ENCODE measurements at places on chromosomes 13 and 19.
A peak's percentile ranks its signal among the peaks of the same experiment; 100 is the strongest.

GRCh38 chr19:46404753-46405468 lies 8.5 kb downstream of the CCDC8 start:
- no peak for DNase-seq

- no peak for DNase-seq
Observed at GRCh38 chr19:56367829-56368711, 25.3 kb downstream of the ZNF582 start.

GRCh38 chr19:43430976-43431375 lies 16.3 kb downstream of the TEX101 start:
- DNase-seq = no peak

- DNase-seq = peak; percentile 89
Observed at GRCh38 chr19:3036119-3036976, 7.3 kb upstream of the TLE2 start.

- DNase-seq = no peak
Observed at GRCh38 chr19:1140272-1141027, 33.6 kb downstream of the SBNO2 start.

- DNase-seq = no peak
Observed at GRCh38 chr13:41563984-41564365, 106.6 kb downstream of the RGCC start.

DNA sequence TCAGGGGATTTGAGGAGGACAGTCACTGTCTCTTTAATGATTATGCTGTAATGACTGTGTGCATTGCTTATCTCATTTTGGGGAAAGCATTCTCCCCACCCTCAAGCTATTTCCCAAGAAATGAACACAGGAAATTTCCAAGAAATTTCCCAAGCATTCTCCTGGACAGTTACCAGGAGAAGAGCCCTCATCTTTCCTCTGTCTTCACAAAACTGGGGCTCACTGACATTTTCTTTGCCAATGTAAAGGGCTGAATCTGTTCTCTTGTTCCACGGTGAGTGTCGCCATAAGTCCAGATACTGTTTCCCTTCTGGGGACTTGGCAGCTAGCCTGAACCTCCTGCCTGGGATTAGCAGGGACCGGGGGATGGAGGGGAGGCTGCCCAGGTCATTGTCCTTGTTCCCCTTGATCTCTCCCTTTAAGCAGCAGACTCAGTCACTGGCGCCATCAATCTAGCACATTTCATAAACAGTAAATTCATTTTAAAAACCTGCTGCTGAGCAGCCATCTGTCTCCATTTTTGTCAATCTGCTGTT lies 172.8 kb downstream of the DNAJC15 start:
- peak; percentile 43 for DNase-seq

- DNase-seq = peak; percentile 73
Observed at GRCh38 chr13:102856557-102856956, 10.7 kb downstream of the ERCC5 start.

DNA sequence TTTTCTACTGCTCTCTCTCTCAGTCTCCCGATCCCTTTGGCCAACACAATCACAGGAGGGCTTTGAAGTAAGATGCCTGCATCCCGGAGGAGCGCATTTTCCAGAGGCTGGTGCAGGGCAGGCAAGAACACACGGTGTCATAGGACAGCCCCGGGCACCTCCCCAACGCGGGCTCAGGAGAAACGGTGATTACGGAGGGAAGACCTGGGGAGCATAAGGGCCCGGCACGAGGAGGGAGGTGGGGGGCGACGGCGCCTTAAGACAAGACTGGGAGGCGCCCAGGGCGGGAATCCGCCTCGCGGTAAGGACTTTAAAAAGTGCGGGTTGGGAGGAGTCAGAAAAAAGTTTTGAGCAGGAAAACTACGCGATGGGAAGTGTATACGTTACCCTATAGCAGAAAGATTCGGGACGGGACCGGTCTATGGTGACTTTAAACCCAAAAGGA lies 18.7 kb upstream of the ZNF888 start:
- DNase-seq = peak; percentile 28

- DNase-seq = no peak
Observed at GRCh38 chr13:72113076-72113475, 246.1 kb upstream of the DACH1 start.

DNA sequence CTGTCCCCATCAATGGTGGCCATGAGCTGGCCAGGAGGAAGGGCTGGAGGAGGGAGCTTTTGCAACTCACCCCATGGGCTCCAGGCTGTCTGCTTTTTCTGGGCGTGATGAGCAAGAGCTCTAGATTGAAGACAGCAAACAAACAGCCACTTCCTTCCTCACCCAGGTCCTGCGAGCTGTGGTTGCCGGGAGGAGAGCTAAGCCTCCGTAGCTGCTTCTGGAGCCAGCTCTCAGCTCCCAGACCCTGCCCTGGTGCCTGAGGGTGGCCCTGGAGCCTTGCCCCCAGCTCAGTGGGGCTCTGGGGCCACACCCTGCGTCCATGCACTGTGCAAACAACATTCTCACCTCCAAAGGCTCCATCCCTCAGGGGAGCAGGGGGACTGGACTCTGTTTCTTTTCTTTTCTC lies 6.2 kb downstream of the MYO1F start:
- peak; percentile 54 for DNase-seq

GRCh38 chr13:45604892-45605291 lies 10.6 kb downstream of the ERICH6B start:
- DNase-seq = no peak

- DNase-seq = no peak
Observed at GRCh38 chr19:45247136-45247535, 1.9 kb upstream of the EXOC3L2 start.

GRCh38 chr19:35978832-35979365 lies 16.1 kb upstream of the SDHAF1 start:
- no peak for DNase-seq

DNA sequence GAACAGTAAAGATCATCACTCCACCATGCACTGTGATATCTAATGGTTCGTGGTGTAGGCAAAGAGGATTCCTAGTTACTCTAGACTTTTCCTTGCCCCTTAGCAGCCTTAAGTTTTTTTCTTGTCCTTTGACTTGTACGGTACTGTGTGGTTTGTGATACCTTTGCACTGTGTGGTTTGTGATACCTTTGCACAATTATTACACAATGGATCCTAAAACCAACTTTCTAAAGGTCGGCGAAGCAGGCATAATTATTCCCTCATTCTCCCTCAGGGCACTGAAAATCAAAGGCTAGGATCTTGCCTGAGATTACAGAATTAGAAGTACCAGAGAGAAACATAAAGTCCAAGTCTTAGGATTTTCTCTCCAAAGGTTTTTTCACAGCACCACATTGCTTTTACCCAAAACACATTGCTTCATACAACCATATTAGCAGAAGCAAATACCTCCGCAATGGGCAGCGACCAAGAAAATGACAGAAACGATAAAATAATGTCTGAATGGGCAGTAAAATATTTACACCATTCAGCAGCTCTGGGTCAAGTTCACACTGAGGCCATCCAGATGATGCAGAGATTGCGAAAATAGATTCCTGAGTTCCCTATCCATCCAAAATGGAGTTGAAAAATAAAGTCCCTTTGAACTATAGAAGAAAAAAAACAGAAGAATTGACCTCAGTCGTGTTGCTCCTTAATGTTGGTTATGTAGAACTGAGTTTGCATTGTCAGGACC lies 106.4 kb downstream of the FGF14 start:
- DNase-seq = peak; percentile 27

- no peak for DNase-seq
Observed at GRCh38 chr13:105334211-105334610, 1201.3 kb downstream of the EFNB2 start.
